T-helper 22 cell (primary cell): ENCODE measurements at places on chromosomes 3 and 15.

DNA sequence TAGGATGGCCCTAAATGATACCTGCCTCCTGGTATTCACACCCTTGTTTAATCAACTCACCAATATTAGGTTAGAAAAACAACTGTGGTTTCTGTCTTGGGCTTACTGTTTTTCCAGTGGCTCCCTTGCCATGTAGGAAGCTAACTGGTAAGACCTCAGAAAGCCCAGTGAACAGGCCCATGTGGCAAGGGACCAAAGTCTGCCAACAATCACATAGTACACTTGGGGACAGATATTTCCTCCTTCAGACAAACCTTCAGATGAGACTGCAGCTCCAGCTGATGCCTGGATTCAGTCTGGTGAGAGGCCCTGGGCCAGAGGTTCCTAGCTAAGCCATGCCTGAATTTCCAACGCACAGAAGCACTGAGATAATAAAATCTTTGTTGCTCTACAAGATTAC is 96.1 kb downstream of the GSK3B start:
- no peak for DNase-seq

DNA sequence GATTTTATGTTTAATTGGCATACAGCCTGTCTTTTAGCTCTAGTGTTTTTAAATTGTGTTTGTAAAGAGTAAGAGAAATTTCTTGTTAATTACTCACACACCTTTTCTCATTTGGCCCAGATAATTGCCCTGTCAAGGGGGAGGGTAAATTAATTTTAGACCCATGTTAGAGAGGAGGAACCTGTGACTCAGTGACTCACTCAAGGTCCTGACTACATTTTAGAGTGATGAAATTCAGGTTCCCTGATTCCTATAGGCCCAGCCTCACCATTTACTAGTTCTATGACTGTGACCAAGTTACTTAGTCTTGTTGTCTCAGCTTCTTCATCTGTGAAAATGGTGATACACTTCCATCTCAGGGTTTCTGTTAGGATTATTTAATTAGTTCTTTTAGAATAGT is 125.2 kb upstream of the DPH6 start:
- no peak for DNase-seq

- no peak for DNase-seq
These were observed 173.2 kb downstream of the TPRG1 start for GRCh38 chr3:189344996-189345395.

DNA sequence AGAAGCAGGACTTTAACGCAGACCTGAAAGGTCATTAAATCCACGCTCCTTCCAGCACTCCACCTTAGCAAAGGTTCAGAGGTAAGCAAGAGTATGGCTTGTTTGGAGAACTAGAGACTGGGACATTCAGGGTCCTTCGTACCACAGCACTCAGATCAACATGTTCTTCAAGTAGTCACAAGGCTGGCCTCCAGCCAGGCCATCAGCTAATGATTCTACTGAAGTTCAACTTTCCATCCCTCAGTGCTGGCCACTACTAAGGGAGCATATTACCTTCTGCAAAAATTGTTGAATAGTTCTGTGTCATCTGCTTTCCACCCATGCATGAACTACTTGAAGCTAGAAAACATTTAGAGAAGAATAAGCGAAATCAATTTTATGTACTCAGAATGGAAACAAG is 17.6 kb downstream of the CD200R1L start:
- DNase-seq, result no peak

- no peak for DNase-seq
These were observed 144.3 kb downstream of the ALCAM start for GRCh38 chr3:105511031-105511430.

DNA sequence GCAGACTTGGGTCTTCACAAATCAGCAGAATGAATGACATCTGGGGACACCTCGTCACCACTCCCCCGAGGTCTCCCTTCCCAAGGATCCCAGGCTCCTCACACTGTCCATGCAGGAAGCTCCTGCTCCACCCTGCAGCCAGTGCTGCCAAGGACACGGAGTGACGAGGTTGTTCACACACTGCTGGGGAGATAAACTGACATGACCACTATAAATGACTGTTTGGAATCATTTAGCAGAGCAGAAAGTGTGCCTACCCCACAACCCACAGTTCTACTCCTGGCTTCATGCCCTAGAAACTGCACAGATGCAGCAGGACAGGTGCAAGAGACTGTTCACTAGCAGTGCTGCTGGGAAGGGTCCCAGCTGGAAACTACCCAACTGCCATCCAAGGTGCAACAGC is 19.7 kb upstream of the PRSS50 start:
- no peak for DNase-seq

GRCh38 chr15:68315035-68315434 is 37.5 kb downstream of the FEM1B start:
- no peak for DNase-seq

GRCh38 chr15:64071931-64072765 is 21.5 kb downstream of the CIAO2A start:
- no peak for DNase-seq

DNA sequence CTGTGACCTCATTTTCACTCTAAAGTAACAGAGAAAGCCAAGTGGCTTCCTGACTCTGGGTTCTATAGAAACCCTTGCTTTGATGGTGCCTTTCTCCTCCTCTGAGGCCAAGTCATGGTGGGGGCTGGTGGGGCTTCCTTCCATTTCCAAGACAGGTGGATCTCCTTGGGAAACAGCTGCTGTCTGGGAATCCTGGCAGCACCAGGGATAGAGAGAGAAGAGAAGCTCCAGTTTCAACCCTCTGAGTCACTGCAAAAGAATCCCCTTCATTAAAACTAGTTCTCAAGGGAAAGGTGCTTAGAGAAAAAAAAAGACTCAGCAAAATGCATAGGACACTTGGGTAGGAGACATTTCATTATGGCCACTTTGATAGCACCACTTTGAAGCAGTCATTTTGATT is 614.4 kb downstream of the FHIT start:
- DNase-seq, result no peak

GRCh38 chr15:100944986-100945385 is 25.8 kb downstream of the LRRK1 start:
- DNase-seq, result no peak
